ENCODE measurements at places on chromosomes 16 and 17.

- DNase-seq = no peak
Measured at GRCh38 chr16:50035468-50035992, 10.5 kb downstream of the CNEP1R1 start.

- DNase-seq = no peak
Measured at GRCh38 chr17:11094331-11094730, 146.7 kb upstream of the SHISA6 start.

DNA sequence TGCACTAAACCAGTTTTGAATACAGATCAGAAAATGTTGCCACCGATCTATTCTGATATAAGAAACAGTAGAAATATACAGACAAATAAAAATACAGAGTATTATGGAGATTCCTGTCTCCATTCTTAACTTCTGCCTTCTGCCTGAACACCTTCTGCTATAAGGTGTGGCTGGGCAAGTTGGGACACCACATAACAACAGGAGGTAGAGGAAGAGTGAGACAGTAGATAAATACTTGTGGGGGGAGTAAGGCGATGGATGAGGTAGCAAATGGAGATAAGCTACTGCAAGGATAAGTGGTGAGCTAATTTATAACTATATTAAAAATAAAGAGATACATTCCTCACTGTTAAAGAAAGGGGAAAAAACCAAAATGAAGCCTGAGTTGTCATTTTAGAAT, 143.7 kb downstream of the CDH8 start:
- DNase-seq = no peak

- DNase-seq = no peak
Measured at GRCh38 chr16:89005201-89006035, 28.4 kb upstream of the CBFA2T3 start.

- DNase-seq = no peak
Measured at GRCh38 chr16:25010542-25010941, 4.6 kb downstream of the ARHGAP17 start.

GRCh38 chr16:525520-526180, 1.9 kb upstream of the CAPN15 start:
- DNase-seq = no peak

- DNase-seq = no peak
Measured at GRCh38 chr16:3579776-3580175, 2.6 kb upstream of the NLRC3 start.

DNA sequence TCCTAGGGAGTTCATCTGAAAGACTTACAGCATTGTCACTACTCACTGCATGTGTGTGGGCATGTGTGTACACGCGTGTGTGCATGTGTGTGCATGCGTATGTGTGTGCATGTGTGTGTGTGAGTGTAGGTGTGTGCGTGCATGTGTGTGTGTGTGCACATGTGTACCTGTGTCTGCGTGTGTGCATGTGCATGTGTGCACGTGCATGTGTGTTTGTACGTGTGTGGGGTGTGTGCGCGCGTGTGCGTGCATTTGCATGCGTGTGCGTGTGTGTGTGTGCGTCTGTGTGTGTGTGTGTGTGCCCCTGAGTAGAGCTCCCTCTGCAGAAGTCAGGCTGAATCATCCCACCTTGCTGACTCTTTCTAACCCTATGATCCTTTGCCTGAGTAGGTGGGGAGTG, 114.8 kb upstream of the RBFOX1 start:
- DNase-seq = no peak

GRCh38 chr16:13702614-13703013, 217.3 kb upstream of the ERCC4 start:
- no peak for DNase-seq

DNA sequence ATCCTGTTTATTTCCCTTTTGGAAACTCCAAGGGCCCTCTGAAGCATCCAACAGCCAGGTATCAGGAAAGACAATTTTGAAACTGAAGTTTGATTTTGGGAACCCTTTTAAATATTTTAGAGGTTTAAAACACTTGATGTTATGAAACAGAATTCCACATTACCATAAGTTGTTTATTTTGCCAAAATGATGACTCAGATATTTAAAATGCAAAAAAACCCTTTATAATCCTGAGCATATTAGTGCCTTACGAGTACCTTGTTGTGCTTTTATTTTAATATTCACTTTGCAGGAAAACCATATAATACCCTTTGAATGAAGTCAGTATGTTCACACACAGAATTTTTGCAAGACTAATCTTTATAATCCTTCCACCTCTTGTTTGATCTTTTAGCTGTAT, 765.1 kb upstream of the CA10 start:
- DNase-seq = no peak
